ENCODE measurements at places on chromosomes 7 and 10. TPM values are rescaled to one million over a fixed set of nuclear protein-coding genes. Genes with fewer than 3 reads are reported as not detected.

The PMS2 gene
- total RNA-seq: 13.1 TPM

DNA sequence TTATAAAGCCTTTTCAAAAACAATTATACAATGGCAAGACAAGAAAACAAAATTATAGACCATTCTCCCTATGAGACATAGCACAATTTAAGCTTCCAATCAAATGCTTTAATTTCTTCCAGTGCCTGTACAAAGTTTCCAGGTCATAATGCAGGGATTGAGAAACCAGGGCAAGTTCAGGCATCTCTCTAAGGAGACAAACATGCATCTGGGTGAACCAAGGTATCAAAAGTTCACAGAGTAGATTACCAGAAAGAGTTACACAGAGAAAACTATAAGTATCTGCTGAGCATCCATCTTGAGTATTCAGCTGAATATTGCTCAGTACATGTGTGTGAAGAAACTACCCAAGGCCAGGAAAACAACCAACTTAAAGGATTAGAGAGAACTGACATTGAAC is 89.1 kb downstream of the COL28A1 start:
- no peak for DNase-seq

The CTAGE6 gene
- not detected for total RNA-seq

The MMRN2 gene
- total RNA-seq: not detected

The NAT16 gene
- total RNA-seq: not detected

The ASAH2B gene
- 5.7 TPM for total RNA-seq

The ANKRD61 gene
- 0.42 TPM for total RNA-seq

DNA sequence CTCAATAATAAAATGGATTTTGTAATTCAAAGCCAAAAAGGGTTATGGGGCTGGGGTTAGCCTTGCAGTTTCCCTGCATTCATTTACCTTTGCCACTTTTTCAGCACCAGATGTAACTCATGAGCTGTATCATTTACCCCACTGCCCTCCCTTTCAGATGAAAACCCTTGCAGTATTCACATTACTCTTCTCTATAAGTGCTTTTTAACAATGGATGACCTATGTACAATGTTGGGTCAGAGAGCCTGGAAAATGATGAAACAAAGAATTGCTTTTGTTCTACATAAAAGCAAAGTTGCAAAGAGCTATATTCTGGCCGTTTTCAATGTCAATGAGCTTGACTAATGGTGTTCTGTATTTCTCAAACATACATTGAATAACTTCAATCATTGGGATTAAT is 189.7 kb downstream of the TMEM26 start:
- DNase-seq: no peak

- no peak for DNase-seq
Measured at GRCh38 chr7:141053626-141054025, 20.2 kb upstream of the TMEM178B start.

- no peak for DNase-seq
Measured at GRCh38 chr7:129514683-129515082, 12.4 kb downstream of the SMKR1 start.

The WIPF3 gene
- total RNA-seq: not detected

DNA sequence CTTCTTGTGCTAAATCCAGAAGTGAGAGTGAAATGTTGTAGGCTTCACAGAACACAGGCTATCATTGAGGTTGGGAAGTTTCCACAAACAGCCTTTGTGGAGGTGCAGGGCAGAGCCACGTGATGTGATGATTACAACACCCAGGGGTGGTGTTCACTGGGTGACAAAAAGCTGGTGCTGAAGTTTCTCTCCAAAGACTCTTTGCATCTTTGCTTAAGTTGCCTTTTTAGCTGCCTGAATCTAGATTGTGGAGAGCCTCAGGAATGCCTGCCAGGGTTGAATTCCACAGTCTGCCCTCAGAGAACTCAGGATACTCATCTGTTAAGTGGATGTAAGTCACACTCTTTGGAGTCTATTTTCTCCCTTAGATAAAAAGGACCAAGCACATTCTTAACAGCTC is 56.3 kb downstream of the PLXNA4 start:
- no peak for DNase-seq

- DNase-seq: no peak
Measured at GRCh38 chr10:59885430-59886134, 20.8 kb downstream of the CCDC6 start.

DNA sequence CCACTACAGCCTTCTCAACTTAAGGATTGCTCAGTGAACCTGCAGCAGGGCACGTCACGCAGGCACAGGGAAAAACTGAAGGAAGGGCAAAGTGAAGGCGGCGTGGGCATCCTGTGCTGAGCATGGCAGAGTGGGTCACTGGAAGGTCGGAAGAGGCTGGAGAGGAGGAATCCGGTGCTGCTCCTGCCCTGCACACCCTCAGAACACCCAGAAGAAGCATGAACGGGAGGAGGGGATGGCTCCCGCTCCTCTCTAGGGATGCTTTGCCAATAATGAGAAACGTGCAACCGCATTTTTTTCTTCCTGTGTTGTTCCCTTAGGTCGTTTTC is 175.1 kb downstream of the TNS3 start:
- DNase-seq: no peak

GRCh38 chr7:27846388-27846787 is 106.4 kb downstream of the TAX1BP1 start:
- DNase-seq: no peak

GRCh38 chr7:48875045-48875916 is 49.1 kb upstream of the CDC14C start:
- no peak for DNase-seq

DNA sequence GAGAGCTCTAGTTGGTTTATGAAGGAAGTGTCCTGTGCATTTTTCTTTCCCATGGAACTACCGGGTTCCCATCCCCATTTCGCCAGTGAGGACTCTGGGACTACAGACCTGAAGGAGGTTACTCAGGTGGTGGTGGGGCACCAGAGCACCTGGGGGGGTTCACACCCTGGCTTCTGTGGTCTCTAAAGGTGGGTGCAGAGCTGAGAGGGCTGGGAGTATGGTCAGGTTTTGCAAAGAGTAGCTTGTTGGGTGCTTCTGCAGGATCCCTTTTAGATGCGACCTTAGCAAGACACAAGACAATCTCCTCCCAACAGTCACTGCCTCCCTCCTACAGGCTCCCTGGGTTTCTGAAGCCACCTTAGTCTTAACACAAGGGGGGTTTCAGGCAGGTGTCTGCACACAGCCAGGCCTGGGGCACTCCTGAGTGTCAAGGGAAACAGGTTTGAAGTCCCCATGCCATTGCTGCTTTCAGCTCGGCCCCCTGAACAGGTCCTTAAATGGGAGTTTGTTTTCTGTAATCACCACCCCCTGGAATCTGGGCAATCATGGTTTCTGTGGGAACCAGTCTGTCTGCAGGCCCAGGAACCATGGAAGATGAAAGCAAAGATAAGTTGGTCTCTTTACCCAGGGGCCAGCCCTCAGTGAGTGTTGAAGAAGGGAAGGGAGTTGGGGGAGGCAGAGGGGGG is 9.9 kb upstream of the CXCL12 start:
- no peak for DNase-seq

- DNase-seq: no peak
Measured at GRCh38 chr7:126079151-126079550, 1149.5 kb upstream of the POT1 start.

GRCh38 chr10:14142606-14143250 is 188.0 kb downstream of the FRMD4A start:
- DNase-seq: no peak

All from SJSA1 (cell line).